Pulmonary artery endothelial cell (primary cell): ENCODE measurements at places on chromosomes 4 and X.

DNA sequence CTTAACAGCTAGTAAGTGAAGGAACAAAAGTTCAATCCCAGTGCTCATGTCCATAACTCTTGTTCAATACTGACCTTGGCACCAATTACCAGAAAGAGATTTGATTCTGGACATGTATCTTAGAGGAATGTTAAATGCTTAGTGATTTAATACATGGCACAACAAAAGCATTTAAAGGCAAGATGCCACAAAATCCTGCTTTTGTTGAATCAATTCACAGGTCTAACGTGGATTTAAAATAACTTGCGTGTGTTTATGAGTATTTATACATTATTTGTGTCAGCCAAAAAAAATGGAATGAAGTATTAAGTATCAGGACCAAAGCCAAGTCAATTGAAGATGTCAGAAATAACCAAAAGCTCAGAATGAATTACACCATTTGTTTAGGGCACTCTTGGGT is 85.4 kb upstream of the GIMD1 start:
- DNase-seq: no peak

- DNase-seq: no peak
Observed at GRCh38 chrX:54320067-54320466, 37.8 kb downstream of the WNK3 start.

DNA sequence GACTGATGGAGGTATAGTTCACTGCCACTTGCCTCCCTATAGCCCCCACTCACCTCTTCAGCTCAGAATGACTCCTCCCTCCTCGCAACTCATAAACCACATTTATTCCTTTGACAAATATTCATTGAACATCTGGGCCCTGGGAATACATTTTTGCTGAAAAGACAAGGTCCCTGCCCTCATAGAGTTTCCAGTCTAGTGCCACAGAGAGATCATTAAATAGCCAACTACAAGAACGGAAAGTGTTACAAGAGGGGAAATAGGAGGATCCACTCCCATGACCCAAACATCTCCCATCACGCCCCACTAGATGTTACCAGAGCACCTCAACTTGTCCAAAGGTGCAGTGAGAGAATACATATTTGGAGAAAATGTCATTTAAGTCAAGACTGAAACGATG is 3.2 kb upstream of the KLF3 start:
- DNase-seq: no peak

DNA sequence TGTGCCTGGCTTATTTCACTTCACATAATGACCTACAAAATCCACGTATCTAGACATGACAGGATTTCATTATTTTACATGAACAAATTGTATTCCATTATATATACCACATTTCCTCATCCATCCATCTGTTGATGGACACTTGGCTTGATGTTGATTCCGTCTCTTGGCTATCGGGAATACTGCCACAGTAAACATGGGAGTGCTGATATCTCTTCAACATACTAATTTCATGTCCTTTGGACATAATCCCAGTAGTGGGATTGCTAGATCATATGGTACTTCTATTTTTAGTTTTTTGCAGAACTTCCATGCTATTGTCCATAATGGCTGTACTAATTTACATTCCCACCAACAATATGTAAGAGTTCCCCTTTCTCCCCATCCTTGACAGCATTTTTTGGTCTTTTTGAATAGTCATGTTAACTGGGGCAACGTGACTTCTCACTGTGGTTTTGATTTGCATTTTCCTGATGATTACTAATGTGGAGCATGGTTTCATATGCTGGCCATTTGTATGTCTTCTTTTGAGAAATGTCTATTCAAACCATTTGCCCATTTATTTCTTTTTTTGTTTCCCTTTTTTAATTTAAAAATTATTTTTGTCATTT is 68.9 kb downstream of the HTRA3 start:
- DNase-seq: no peak

GRCh38 chrX:137428766-137429591 is 136.9 kb upstream of the ZIC3 start:
- no peak for DNase-seq

DNA sequence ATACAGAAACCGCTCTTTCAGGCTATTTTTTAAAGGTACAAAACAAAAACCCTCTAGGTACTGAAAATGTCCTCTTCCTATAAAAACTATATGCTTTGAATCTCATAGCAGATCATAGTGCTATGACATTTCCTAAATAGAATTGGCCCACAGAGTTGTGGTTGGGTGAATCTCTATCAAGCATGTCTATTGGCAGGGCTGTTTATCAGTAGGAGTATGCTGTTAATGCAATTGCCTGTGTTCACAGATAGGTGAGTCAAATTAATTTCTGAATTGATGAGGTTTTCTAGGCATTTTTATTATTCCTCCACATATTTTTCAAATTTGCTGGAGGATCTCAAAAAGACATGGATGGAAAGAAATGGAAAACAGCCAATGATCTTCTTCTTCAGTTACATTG is 73.9 kb downstream of the QRFPR start:
- no peak for DNase-seq

- DNase-seq: no peak
Observed at GRCh38 chrX:23515028-23515427, 152.3 kb upstream of the PRDX4 start.

GRCh38 chr4:148776941-148777340 is 334.7 kb upstream of the NR3C2 start:
- DNase-seq: no peak

- no peak for DNase-seq
Observed at GRCh38 chr4:4852591-4853362, 6.7 kb upstream of the MSX1 start.

- no peak for DNase-seq
Observed at GRCh38 chr4:97394653-97395052, 748.6 kb downstream of the STPG2 start.

DNA sequence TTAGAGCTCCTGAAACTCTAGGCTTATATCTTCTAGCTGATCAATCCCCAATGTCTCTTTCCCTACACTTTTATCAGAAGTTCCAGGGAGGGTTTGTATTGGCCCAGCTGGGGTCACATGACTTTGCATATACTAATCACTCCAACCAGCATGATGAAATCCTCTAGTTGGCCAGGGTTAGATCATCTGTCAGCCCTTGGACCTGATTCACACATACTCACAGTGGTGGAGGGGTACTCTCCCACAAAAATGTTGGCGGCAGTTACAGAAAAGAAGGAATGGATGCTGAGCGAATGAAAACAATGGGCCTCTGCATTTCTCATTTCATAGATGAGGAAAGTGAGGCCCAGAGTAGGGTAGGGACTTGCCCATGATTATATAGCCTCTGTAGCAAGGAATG is 151.1 kb downstream of the PJA1 start:
- DNase-seq: no peak

DNA sequence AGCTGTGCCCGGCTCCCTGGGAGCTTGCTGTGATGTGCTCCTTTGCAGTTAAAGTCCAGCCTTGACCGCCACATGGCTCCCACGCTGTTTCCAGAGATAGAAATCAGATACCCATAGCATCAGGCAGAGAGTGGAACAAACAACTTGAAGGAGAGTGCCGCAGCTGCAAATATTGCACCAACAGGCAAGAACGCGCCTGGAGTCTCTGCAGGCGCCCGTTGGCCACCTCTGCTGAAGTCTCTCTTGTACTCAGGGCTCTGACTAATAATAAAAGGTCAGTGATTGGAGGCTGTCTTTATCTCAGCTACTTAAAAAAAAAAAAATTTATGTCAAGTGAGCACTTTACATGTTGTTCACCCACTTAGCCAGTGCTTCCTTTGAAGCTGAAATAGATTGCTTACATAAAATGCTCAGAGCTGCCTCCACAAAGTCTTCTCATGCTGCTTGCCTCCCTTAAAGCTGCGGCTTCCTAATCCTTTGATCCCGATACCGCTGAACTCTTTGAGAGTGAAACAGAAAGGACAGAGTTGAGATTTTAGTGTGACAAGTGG is 30.9 kb upstream of the TENM3 start:
- DNase-seq: no peak

DNA sequence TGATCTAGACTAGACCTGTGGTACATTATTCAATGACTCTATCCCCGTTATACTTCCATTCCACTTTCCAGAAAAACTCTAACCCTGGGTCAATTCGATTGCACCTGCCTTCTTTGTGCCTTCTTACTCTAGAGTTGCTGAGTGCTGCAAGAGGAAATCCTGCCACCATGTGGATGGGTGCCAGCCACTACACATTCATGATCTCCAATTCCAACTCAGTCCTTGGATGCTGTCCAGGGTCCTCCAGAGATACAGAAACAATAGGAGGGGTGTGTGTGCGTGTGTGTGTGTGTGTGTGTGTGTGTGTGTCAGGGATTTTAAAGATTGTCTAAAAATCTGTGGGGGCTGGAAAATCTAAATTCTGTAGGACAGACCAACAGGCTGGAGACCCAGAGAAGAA is 42.9 kb upstream of the INTS6L start:
- peak; percentile 75 for DNase-seq

- DNase-seq: no peak
Observed at GRCh38 chr4:19227701-19228100, 1024.0 kb upstream of the SLIT2 start.

DNA sequence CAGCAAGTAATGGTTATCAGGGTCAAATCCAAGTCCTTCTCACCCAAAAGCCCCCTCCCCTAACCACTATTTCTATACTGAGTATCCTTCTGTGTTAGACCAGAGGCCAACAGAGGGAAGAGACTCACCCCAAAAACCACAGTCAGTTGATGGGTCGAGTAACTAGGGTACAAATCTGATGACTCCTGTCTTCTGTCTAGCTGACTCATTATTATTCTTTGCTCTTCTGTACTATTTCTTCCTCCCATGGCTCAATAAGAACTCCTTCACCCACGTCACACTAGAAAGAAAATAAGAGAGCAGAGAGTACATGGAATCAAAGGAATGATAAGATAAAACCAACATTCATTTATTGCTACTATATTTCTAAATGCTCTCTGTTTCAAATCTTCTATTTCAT is 2.0 kb downstream of the RAB40A start:
- no peak for DNase-seq
